Stromal cell of bone marrow (primary cell): ENCODE measurements at places on chromosomes 11 and 22.

GRCh38 chr11:133038850-133039249 is 493.5 kb downstream of the OPCML start:
- no peak for DNase-seq

DNA sequence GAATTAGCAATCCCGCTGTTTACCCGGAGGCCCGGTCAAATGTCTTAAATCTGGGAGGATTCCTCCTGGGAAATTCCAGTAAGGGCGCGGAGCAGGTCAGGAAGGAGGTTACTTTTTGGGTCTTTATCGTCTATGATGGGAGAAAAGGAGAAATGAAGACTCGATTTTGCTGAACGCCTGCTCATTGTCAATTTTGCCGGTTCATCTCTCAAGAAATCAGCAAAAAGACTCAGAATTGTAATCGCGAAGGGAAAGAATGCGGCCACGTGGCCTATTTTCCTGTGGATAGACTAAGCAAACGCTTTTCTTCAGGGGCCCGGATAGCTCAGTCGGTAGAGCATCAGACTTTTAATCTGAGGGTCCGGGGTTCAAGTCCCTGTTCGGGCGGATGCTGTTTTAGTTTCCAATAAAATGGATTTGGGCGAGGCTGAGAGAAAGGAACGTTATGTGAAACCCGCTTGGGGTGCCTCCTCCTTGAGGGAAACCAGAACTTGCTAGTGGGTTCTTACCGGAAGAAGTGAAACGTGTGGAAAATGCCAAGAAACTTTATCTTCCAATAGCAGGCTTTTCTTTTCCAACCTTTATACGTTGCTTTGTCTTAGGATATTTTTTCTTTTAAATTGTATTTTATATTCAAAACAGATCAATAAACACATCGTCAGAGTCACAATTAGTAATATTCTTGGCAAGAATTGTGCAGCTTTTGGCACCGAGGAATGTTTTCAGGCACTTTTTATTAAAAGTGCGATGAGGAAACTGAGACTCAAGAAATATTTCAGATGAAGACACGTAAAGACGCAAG is 45.0 kb downstream of the OR4D9 start:
- DNase-seq: peak; percentile 49

DNA sequence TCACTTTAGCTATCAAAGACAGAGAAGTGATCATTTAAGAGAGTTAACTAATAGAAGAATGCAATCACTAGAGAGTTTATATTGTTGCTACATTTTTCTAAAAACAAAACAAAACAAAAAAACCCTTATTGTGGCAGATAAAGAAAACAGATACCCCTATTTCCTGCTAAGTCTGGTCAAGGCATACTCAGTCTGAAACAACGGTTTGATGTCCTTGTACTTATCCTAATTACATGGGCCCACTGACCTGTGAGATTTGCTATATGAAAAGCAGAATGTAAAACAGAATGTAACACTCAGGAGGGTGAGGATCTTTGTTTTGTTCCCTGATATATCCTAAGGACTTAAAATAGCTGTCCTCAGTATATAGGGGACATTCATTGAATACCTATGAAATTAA is 24.6 kb downstream of the MAML2 start:
- DNase-seq: no peak

- DNase-seq: peak; percentile 39
These were observed 40.9 kb downstream of the TCF20 start for GRCh38 chr22:42229455-42230149.

- peak; percentile 28 for DNase-seq
These were observed 33.9 kb downstream of the LMO2 start for GRCh38 chr11:33857933-33858371.

GRCh38 chr22:19244600-19245352 is 46.7 kb downstream of the CLTCL1 start:
- DNase-seq: no peak

- no peak for DNase-seq
These were observed 4.2 kb upstream of the NEAT1 start for GRCh38 chr11:65418431-65418680.

DNA sequence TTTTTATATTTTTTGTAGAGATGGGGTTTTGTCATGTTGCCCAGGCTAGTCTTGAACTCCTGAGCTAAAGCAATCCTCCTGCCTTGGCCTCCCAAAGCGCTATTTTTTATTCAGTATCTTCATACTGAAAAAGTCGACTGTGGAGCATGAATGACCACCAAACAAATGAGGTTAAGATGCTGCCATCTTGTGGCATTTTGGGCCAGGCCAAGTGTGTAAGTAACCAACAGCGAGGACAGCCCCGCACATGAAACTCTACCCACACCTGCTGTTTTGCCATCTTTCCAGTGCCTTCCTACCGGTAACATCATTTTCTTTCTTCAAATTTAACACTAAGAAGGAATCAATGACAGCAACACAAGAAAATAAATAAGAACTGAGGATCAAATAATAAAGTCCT is 32.2 kb upstream of the AQP11 start:
- no peak for DNase-seq

DNA sequence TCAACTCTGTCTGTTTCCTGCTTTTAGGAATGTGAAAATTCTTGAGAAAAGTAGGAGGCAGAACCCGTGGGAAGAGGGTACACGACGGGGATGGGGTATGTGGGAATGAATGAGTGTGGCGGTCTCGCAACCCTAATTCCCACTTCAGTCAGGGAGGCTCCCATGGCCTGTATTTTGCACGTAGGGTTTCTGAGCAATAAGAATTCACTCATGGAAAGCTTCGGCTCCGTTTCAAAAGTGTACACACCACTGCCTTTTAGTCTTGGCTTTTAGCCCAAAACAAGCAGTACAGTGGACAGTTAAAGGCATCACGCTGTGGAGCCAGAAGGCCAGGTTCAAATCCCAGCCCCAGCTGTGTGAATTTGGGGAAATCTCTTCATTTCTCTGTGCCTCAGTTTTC is 116.7 kb downstream of the MN1 start:
- DNase-seq: no peak

GRCh38 chr22:31241200-31241599 is 29.1 kb downstream of the LIMK2 start:
- no peak for DNase-seq

GRCh38 chr11:62710001-62710345 is 2.5 kb downstream of the GNG3 start:
- no peak for DNase-seq

DNA sequence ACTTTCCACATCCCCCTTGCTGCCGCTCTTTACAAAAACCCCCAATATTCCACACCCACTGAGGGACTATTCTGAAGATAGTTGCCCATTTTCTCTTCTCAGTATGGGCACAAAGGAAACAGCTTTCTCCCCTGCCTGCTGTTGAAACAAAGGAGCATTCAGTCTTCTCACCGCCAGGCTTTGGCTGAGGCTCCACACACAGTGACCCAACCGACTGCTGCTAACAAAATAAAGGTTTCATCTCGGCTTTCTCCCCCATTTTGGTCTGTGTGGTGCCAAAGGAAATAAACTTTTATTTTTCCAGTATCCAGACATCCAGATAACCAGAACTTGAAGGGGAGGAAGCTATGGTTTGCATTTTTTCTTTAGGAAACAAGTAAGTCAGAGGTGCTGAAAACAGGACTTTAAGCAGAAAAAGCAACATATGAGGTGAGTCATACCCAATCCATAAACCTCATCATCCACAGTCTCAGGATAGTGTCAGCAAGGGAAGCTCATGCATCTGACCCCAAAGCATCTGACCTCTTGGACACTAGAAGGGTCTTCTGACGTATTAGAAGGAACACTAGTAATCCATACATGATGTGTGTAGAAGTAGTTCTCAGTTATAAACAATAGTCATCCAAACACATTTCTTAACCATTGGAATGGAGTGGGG is 6.4 kb downstream of the CLMP start:
- peak; percentile 78 for DNase-seq

GRCh38 chr11:124440608-124441007 is 4.9 kb downstream of the OR8B8 start:
- DNase-seq: no peak

DNA sequence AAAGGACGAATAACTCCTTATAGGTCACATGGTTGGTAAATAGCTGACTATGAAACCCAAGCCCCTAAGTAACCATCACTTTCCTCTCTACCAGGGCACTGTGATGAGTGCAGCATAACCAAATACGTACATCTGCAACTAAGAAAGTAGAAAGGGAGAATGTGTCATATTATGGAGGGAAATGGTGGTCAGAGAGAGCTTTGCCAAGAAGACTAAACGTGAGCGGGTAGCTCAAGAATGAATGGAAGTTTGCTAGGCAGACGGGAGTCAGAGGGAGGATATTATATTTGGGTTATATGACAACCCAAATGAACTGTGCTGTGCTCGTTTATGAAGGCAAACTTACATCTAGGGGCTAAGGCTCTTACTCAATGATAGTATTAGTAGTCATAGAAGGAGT is 537.3 kb downstream of the OPCML start:
- no peak for DNase-seq

DNA sequence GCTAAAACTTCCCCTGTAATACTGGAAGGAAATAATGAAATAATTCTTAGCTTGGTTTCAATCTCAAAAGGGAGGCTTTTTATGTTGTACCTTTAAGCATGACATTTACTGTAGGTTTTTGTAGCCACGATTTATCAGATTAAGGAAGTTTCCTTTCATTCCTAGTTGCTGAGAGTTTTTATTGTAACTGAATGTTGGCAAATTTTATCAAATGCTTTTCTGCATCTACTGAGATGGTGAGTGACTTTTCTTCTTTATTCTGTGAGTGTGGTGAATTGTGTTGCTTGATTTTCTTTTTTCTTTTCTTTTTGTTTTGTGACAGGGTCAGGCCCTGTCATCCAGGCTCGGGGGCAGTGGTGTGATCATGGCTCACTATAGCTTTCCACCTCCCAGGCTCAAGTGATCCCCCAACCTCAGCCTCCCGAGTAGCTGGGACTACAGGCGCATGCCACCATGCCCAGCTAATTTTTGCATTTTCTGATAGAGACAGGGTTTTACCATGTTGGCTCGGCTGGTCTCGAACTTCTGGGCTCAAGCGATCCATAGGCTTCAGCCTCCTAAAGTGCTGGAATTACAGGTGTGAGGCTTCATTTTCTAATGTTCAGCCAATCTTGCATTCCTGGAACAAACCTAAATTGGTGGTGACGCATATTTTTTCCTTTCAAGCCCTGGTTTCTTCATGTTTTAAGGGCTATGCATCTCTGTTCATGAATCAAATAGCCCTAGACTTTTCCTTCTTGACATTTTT is 26.2 kb downstream of the SUSD2 start:
- no peak for DNase-seq

GRCh38 chr11:79813551-79813950 is 372.7 kb upstream of the TENM4 start:
- no peak for DNase-seq

GRCh38 chr11:35709376-35709775 is 46.8 kb downstream of the TRIM44 start:
- DNase-seq: no peak

DNA sequence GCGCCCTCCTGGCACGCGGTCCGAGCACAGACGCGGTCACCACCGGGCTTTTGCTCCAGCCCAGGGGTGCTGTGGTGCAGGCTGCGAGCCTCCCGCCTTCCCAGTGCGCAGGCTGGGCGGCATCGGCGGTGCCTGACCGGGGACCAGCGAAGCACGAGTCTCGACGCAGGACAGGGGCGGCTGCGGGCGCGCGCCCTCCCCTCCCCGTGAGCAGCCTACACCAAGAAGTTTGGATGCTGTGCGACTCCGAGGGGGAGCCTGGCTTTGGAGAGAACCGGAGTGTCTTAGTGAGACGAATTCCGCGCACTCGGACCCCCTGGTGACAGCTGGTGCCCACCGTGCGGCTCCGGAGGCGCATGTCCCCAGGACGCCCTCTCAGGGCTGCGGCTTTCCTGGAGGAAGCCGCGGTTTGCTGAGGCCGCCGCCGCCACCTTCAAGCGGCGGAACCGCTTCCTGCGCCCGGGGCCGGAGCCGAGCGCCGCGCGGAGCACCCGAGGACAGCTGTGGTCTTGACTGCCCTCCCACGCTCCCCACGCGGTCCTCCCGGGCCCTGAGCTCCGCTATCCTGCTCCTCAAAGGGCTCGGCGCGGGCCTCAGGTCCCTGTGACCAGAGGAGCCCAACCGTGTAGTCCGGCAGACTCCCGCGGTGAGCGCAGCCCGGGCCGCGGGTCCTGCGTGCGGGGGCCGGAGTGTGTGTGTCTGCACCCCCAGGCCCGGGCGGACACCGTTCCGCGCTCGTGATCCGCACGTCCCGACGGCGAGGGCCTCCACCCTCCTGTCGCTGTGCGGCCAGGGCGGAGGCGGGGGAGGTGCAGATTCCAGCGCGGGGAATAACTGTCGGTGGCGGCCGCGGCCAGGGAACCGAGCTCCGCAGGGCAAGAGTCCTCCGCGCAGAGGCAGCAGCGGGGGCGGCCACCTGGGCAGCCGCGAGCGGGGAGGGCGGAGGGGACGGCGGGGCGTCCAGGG is 1.7 kb downstream of the FGF3 start:
- no peak for DNase-seq

GRCh38 chr11:64344787-64345186 is 4.8 kb downstream of the CCDC88B start:
- no peak for DNase-seq

GRCh38 chr11:134393638-134394037 is 18.4 kb downstream of the B3GAT1 start:
- no peak for DNase-seq

GRCh38 chr22:26812731-26813130 is 155.3 kb downstream of the MIAT start:
- DNase-seq: peak; percentile 8

DNA sequence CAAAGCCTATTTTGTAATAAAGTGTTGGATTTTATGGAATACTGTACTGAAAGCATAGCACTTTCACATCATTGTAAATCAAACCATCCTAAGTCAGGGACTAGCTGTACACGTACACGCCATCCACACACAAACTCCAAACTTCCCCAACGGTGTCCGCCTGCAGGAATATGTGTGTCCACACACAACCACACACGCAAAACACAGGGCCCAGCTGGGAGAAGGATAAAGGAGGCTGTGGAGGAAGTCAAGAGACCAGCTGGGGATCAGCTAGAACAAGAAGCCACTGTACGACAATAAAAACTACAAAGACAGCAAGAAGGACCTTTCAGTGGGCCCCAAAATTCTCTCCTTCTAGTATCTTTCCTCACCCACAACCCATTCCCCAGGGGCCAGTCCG is 1.6 kb downstream of the TRIM29 start:
- no peak for DNase-seq

DNA sequence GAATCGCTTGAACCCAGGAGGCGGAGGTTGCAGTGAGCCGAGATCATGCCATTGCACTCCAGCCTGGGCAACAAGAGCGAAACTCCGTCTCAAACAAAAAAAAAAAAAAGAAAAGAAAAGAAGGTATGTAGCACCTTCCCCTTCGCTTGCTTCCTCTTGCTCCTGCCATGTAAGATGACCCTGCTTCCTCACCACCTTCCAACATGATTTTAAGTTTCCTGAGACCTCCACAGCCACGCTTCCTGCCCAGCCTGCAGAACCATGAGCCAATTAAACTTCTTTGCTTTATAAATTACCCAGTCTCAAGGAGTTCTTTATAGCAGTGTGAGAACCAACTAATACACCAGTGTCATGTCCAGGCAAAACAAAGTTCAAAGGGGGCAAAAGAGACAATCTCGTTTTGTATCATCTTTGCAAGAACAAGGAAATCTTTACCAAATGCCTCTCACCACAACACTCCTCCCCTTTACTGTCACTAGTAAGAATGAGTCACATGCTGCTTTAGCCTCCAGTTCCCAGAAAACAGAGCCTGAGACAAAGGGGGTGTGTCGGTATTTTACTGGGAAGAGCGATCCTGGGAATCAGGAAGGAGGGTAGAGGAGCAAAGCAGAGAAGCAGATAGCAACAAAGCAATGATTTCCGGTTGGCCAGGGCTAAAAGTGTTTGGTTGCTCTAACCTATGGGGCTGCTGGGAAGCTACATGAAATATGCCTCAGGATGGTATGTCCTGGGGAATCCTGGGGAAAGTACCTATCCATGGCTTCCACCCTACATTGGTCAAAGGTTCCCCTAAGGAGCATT is 10.5 kb upstream of the MCHR1 start:
- peak; percentile 95 for DNase-seq
